ENCODE measurements at places on chromosomes 11 and 22.
A peak's percentile ranks its signal among the peaks of the same experiment; 100 is the strongest.

DNA sequence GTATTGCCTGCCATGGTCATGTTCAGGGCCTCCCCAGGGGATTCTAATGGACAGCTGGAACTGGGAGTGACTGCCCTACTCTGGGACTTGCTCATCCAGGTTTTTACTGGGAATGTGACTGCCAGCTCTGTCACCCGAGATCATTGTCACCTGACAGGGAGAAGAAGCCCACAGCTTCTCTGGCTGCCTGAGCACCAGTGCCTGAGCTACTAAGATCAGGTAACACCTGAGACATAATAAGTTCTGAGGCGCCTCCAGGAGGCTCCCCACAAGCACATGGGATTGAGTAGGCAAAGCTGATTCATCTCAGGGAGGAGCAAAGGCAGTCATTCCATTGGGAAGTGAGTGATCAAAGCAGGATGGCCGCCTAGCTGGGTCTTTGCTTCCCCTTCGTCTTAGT is 84.2 kb upstream of the GALNT18 start:
- no peak for DNase-seq

GRCh38 chr11:65382804-65383368 is 440 bp upstream of the SLC25A45 start:
- DNase-seq, result no peak

DNA sequence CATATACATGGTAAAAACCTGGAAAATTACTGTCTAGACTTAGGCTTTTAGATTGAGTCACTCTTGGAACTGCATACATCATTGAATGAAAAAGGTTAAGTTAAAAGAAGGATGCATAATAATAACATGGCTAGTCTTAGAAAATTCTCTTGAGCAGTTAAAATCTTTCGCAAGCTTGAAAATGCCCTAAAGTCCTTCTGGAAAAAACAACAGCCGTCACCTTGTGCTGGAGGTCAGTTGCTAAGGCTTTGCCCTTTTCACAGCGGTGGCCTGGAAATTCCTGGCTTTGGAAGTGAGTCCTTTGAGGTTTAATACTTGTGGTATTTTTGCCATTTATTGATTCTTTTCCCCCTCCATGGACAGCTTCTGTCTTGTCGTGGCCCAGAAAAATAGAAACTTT is 17.4 kb upstream of the FBLN1 start:
- DNase-seq, result no peak

DNA sequence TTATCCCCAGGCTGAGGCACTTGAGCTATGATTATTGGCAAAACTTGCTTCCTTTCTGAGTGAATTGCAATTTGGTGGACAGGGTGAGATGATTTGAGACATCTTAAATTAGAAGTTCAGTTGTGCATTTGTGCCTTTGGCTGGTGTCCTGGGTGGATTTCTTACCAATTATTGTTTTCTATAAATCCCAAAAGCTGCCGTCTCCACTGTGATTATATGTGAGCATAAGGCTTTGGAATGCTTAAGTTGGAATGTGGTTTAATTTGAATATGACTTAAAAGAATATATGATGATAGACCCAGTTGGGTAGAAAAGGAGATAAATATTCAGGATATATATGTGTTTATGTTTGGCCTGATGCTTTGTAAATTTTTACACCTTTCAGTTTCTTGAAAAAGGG is 70.0 kb downstream of the EXT2 start:
- DNase-seq, result no peak

DNA sequence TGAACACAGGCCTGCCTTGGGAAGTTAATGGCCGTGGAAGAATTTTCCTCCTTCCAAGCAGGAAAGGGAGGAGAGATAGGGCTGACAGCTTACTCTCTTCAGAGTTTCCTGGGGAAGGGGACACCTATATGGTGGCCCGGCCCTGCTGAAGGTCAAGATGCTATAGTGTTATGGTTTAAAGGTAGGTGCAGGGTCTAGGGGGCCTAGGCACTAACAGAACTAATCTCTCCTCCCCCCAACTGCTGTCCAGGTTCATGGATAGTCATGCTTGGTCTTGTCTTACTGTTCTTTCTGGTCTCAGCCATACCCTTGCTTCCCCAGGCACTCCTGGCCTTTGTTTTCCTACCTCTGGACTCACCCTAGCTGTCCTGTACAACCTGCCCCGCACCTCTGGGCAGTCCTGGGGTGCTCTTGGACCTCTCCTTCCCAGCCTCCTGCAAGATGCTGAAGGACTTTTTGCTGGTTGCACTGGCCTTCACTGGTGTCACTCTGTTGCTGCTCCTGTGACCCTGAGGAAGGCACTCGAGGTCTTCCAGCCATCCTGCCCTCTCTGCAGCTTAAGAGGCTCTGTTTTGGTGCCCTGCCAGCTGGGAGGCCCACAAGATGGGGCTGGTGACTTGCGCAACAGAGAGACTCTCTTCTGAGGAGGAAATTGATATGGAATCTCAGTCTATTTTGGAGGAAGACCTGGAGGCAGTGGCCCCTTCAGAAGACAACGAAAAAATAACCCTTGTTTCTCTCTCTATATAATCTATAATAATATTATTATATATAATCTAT is 17.9 kb downstream of the SEC14L3 start:
- DNase-seq, result no peak

DNA sequence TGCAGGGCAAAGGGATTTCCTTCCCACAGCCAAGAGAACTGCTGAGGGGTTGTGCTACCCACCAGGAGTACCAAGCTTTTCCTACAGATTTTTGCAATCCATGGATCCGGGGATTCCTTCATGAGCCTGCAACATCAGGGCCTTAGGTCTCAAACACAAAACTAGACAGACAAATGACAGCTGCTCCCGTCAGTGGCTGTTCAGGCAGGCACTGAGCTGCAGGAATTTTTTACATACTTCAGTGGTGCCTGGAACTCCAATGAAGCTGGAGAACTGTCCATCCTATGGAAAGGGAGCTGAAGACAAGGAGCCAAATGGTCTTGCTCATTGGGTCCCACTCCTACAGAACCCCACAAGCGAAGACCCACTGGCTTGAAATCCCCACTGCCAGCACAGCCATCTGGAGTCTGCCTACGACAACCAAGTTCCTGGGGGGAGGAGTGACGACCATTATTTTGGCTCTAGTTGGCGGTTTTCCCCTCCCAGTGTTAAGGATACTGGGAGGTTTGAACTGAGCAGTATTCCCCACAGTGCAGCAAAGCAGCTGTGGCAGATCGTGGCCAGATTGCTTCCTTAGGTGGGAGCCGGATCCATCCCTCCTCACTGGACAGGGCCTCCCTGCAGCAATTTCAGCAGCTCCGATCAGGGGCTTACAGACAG is 157.7 kb upstream of the TMEM45B start:
- no peak for DNase-seq

- DNase-seq, result peak; percentile 95
These were observed at the start of gene MALAT1 for GRCh38 chr11:65498977-65499712. Gene MALAT1 (plus strand): TSS chr11:65499045.

DNA sequence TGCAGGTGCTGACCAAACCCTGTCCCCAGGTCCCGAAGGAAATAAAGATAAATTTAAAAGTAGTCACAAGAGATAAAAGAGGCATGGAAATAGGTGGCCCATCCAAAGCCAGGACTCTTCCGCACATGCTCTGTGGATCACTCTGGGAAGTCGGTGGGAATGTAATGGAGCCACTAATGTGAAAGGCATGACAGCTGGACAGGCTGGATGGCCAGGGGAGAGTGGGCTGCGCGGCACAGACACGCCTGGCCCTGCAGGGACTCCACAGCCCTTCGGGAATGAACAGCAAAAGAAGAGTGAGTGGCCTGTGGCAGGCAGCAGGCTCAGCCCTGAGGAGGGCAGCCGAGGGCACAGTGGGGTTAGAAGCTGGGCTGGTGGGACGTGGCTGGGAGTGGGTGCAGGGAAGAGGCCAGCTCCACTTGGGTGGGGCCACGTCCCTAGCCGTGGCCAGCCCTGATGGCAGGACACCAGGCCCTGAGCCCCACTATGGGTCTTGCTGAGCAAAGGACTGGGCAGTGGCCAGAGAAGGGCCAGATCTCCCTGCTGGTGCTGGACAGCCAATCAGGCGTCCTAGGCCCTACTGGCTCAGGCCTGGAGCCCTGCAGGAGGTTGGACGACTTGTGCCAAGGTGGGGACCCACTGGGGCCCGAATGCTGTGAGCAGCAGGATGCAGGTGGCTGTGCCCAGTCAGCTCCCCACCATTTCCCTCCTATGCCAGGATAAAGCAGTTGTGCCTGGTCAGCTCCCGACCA is 31.3 kb upstream of the GNB1L start:
- no peak for DNase-seq

DNA sequence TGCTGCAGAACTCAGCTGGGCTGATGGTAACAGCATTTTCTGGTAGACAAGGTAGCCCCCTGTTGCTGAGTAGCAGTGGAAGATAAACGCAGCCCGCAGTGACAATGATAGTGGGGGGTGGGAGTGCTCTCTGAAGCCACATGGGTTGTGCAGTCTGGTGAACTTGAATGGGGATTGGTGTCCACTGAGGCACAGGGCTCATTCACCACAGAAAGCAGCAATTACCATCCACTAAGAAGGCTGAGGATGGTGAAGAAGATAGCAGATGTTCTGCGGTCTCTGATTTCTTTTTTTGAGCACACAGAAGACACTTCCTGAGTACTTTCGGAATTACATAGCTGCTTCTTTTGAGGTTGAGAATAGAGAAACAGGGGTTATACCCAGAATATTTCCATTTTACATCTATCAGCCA is 150.3 kb downstream of the LRRC4C start:
- DNase-seq, result no peak

GRCh38 chr11:87432022-87432421 is 394.3 kb downstream of the TMEM135 start:
- DNase-seq, result no peak

DNA sequence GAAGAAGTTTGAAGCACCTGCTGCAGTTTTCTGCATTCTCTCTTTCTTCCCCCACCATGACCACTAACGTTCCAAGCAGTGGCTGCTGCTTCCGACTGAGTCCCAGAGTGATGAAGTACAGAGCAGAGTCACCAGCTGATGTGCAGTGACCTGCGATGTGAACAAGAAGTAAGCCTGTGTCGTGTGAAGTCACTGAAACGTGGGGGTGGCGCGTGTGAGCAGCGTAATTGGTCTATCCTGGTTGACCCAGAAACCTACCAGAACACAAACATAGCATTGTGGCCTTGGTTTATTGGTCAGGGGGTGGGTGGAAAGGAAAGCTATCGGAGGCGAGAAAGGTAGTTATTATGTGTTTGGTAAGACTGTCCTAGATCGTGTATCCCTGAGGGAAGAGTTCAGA is 3.5 kb downstream of the KRTAP5-7 start:
- peak; percentile 22 for DNase-seq

DNA sequence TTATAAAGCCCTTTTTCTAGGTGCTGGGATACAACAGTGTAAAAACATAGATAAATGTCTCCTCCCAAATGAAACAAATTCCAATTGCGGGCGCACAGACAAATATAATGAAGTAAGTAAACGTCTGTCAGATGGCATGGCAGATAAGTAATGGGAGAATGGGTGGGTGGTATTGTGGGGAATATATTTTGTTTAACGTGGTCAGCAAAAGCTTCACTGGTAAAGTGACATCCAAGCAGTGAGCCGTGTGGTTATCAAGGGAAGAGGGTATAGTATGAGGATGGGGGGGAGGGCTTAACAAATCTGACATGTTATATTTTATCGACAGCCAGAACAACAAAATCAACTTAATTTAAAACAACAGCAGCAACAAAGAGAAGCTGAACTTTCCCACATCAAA is 1.2 kb downstream of the SVIP start:
- no peak for DNase-seq

DNA sequence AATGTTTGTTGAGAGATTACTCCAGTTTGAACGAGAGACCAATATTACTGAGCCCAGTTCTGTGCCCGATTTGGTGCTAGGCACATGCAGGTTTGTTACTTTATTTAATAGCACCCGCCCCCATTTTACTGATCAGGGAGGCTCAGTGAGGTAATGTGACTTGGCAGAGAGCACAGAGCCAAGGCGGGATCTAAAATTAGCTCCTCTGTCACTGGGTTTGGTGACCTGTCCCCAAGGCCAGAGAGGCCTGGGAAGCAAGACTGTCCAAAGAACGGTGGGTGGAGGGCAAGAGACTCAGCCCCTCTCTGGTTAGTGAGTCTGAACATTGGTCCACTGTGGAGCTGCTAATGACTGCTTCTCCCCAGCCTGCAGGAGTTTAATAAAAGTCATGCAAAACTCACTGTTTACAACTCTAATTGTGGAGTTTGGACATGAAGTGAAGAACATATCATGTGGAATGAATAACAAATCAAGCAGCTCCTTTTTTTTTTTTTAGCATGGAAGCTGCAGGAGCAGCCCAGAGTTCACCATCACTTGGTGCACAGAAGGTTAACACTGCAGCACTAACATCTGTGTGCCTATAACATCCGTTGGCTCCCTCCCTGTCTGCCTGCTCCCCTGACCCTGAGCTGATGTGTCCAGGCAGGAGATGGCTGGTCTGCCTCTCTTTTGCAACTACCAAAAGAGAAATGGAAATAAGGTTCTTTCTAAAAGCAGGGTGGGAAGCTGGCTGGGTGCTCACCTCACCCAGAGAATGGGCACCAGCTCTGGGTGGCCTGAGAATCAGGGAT is 39.0 kb downstream of the CSNK2A3 start:
- no peak for DNase-seq

DNA sequence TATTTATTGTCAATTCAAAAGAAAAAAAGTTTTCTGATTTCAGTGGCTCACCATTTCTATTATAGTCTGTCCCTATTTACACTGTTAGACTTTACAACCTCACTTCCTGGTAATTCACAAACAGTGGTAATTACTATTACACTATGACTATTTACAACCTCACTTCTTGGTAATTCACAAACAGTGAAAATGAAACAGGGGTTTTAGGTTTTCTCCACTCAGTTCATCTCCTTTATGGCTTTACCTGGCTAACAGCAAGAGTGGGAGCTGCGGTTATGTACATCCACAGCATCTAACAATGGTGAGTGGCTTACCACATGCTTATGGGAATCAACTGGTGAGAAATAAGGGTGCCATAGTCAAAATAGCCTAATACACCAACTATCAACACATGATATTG is 166.4 kb downstream of the CASP12 start:
- no peak for DNase-seq

GRCh38 chr11:86067009-86067850 is 1.7 kb downstream of the PICALM start:
- DNase-seq, result no peak

DNA sequence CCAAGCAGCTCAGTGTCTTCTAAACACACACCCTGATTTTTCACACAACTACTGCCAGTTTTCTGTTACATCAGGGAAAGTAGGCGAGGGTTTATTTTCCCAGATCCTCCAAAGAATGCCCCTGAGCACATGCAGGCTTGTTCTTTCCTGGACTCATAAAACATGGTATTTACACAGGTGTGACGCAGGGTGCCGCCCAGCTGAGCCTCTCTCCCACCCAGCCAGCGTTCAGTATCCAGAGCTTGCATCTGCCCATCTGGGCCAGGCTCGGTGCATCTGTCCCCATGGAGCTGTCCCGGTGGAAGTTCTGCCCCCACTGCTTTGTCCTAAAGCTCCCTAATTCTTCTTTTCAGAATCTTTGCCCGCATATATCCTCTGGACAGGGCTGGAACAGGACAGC is 44.8 kb upstream of the ISX start:
- no peak for DNase-seq
